Stimulated activated CD4-positive, alpha-beta T cell treated with anti-CD3 and anti-CD28 coated beads, Interleukin-1b, Interleukin-23, amount 100 ng/mL, for 1 hour (primary cell): ENCODE measurements at places on chromosomes 3 and 15.

- DNase-seq: no peak
These were observed 154.1 kb downstream of the TLE3 start for GRCh38 chr15:69943637-69944036.

DNA sequence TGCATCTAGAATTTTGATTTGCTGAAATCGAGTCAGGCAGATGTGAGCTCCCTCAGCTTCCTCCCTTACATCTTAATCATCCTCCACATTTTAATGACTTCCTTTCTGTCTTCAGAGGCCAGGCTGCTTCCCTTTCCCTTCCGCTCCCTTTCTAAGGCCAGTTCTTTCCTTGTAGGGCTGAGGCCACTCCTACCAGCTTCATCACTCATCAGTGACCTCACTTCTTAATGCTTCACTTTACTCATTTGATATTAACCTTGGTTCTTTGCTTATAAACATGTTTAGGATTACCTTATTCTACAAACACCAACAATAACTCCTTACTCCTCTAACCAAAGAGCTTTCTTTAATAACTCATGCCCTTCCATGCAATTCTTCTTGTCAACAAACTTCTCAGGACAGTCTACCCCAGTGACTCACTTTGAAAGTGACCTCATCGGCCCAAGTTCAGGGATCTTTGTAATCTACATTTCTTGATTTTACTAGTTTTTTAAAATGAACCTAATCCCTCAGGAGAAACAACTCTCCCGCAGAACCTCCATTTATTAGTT lies 23.9 kb downstream of the ILDR1 start:
- no peak for DNase-seq

DNA sequence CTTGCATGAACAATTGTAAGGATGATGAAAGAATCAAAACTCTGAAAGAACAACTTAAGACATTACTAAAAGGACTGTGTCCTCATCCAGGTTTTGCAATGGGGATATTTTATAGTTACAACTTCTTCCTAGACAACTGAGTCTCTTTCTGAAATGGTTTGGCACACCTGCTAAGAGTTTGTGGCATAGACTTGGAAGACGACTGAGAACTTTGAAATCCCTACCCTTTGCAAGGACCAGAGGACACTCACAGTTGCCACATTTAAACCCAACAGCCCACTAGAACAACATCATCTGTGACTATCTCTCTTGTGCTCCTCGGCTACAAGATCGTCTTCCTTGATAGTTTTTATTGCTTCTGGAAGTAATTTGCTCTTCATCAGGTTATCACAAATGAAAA lies 342.4 kb downstream of the RORA start:
- no peak for DNase-seq

DNA sequence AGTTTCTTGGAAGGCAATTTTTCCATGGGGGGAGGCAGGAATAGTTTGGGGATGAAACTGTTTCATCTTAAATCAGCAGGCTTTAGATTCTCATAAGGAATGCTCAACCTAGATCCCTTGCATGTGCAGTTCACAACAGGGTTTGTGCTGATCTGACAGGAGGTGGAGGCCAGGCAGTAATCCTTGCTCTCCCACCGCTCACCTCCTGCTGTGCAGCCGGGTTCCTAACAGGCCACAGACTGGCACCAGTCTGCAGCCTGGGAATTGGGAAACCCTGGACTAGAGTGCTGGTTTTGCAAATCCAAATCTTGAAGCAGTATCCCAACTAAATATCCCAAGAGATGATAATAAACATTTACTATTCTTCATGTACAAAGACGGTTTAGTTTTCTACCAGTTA lies 256.3 kb upstream of the TMCO5A start:
- no peak for DNase-seq

GRCh38 chr15:99305761-99306505 lies 54.7 kb downstream of the LRRC28 start:
- no peak for DNase-seq

DNA sequence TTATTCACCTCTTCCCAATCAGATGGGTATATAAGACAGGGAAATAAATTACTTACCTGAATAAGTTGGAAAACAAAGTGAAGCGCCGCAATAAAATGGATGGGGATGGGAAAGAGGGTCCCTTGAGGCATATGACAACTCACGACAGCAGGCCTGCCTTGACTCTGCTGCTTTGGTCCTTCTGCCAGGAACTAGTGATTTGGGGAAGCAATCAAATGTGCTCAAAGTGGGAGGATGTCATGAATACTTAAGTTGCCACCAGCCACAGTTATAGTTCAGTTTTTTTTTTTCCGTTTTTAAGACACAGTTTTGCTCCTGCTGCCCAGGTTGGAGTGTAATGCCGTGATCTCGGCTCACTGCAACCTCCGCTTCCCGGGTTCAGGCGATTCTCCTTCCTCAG lies 4.6 kb downstream of the PARL start:
- DNase-seq: no peak

- no peak for DNase-seq
These were observed 318.5 kb downstream of the GBE1 start for GRCh38 chr3:81442758-81443456.

DNA sequence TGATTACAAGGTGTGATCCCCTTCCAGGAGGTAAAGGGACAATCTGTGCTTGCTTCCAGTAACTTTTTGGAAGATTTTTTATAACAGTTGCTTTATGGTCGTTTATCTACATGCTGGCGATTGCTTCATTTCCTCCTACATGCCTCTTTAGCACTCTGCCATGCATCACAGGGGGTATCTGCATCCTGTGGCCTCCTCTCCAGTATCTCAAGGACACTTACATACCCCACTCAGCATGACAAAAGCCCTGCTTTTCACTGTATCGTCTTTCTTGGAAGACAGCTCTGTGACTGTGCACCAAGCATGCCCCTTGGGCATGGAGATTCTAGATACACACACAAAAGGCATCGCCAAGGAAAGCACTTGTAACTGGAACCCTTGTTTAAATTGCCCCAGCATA lies 25.3 kb downstream of the CAPN3 start:
- DNase-seq: no peak

GRCh38 chr3:170555329-170555728 lies 30.5 kb downstream of the SLC7A14 start:
- DNase-seq: no peak

DNA sequence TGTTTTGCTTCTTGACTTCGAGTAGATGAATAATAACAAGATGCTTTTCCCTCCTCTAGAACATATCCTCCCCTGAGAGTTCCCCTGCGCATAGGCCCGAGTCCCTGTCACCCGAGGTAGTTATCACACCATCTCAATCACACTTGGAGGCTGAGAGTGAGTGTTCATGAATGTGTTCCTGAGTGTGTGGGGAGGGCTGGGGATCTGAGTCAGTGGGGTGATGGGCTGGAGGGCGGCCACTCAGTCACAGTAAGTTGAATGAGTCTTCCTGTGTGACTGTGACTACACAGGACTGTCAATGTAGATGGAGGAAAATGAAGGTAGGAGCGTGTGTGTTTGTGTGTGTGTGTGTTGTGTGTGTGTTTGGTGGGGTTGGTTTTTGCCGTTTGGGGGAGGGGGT lies 71.0 kb downstream of the SETD5 start:
- no peak for DNase-seq

GRCh38 chr3:169545606-169546005 lies 117.9 kb downstream of the MECOM start:
- no peak for DNase-seq

DNA sequence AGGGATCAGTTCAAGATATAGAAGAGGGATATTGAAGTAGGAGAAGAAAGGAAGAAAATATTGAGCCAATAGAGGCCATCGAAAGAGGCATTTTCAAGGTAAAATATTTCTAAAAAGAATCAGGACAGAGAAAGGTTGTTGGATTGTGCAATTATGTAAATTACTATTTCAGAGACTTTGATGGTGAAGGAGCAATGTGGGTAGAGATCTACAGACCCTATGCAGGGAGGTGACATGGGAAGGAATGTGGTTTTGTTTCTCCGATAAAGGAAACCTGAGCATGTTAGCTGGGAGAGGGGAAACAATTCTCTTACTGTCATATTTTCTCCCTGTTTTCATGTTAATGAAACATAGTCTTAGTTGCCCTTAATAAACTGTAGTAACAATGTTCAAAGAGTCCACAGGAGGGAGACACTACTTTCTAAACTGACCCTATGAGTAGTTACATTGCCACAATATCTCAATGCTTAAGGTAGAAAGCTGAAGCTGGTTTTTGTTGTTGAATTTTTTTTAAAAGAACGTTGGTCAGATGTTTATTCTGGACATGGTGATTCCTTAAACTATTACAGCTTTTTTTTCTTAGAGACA lies 133.3 kb downstream of the GRM7 start:
- no peak for DNase-seq

DNA sequence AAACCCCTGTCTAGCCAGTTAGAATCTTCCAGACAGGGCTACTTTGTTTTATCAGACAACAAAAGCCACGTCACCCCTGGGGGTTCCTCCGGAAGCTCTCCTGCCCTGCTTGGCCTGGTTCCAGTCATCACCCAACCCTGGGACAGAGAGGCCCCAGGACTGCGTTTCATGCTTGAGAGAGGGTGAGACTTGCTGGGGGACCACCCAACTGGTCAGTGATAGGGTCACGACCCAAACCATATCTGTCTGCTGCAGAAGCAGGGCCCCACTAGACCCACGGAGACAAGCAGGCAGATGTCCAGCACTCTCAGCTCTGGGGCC lies 1.2 kb downstream of the NT5DC2 start:
- no peak for DNase-seq
